ENCODE measurements at places on chromosomes 3 and 15.

- DNase-seq, result no peak
Observed at GRCh38 chr3:16090024-16090423, 84.5 kb upstream of the GALNT15 start.

- no peak for DNase-seq
Observed at GRCh38 chr15:24919446-24919845, 35.3 kb upstream of the SNRPN start.

DNA sequence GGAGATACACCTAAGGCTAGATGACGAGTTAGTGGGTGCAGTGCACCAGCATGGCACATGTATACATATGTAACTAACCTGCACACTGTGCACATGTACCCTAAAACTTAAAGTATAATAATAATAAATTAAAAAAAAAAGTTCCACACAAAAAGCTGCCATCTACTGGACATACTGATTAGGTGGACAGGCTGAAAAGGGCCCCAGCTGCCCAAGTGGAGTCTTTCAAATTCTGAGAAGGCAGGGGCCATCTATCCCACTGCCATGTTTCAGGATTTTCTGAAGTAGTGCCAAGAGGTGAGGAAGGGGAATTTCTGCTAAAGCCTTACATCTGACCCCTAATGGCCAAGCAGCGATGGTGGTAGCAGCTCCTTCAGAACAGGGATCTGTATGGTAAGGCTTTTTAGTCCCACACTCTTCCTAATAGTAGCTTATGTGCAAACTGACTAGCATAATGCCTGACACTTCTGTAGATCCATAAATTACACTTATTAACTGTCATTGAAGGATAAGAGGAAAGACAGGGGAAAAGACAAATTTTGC, 7.7 kb downstream of the FSTL1 start:
- no peak for DNase-seq

- DNase-seq, result no peak
Observed at GRCh38 chr3:160569894-160570652, 4.7 kb upstream of the KPNA4 start.

DNA sequence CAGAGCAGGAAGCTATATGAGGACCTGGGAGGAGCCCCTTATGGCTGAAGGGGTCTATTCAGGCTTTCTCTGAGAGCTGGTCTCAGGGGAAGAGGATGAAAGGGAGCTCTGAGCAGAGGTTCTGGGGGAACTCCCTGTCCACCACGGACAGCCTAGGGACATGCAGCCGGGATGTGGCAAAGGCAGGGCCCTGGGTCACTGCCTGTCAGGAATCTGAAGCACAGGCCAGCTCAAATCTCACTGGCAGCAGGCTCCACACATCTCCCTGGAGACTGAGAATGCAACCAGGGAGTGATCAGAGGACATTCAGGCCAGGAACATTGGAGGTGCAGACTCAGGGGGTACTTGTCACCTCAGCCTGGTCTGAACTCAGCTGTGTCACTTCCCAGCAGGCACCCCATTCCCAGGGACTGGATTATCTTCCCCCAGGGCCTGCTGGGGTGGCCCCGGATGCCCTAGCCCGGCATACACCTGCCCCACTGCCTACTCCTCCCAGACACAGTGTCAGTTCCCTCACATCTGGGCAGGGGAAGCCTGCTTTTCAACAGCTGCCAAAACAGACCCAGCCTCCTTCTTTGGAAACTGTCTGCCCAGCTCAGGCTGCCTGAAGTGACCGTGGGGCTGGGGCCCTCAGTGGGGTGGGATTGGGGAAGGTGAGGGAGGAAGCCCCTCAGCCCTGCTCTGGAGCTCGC, 18.3 kb upstream of the SEMA3F start:
- no peak for DNase-seq

- no peak for DNase-seq
Observed at GRCh38 chr3:164094546-164094945, 983.8 kb downstream of the SI start.

DNA sequence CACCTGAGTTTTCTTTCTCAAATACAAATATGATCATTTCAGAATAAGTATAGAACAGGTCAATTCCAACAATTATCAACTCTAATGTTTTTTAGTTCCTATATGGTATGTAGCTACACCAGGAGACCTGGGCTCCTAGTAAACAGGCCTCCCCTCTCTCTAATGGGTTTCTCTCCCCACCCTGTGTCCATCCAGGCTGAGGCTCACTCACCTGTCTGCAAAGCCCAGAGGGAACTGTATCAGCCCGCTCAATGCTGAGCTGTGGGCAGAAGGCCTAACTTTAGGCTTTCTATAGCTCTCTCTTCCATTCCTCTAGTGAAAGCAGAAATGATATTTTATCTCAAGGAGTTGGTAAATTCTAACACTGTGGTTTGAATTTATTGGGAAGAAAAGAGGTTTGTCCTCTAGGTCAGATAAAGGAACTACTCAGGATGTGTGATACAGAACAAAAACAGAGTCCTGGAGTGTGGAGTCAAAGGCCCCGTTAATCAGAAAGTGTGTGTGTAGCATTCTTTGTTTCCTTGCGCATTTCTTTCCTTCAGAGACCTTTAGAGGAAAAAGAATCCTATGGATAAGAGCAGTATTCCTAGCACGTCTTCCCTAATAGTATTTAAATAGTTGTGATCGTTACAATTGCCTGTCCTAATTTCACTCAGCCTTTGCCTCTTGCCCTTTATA, 408.9 kb downstream of the PYDC2 start:
- no peak for DNase-seq

GRCh38 chr3:151837057-151837456, 23.1 kb downstream of the AADAC start:
- DNase-seq, result no peak

- DNase-seq, result no peak
Observed at GRCh38 chr3:120349855-120350125, 636 bp upstream of the LRRC58 start.

GRCh38 chr15:52802110-52802509, 12.0 kb upstream of the ONECUT1 start:
- no peak for DNase-seq

DNA sequence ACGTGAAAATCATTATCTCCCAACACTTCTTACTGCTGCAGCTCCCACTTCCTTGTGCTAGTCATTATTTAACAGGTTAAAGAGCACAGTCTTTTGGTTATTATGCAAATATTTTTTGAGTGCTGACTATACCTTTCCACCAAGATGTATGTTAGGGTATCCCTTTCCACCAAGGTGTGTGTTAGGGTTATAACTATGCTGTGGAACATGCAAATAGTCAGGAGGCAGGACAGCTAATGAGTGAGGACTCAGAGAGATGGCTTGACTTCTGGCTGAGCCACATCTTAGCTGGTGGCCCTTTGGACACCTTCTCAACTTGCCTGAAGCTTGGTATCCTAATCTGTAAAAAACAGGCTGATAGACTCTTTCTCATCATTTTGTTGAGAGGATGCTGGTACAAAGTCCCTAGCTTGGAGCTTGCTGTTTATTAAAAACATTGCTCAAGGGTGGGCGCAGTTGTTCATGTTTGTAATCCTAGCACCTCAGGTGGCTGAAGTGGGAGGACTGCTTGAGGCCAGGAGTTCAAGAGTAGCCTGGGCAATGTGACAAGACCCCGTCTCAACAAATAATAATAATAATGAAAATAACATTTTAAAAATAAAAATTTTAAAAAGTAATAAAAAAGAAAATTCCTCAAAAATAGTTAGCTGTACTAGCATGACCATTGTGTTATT, 160.5 kb upstream of the ADAMTS9 start:
- DNase-seq, result no peak

DNA sequence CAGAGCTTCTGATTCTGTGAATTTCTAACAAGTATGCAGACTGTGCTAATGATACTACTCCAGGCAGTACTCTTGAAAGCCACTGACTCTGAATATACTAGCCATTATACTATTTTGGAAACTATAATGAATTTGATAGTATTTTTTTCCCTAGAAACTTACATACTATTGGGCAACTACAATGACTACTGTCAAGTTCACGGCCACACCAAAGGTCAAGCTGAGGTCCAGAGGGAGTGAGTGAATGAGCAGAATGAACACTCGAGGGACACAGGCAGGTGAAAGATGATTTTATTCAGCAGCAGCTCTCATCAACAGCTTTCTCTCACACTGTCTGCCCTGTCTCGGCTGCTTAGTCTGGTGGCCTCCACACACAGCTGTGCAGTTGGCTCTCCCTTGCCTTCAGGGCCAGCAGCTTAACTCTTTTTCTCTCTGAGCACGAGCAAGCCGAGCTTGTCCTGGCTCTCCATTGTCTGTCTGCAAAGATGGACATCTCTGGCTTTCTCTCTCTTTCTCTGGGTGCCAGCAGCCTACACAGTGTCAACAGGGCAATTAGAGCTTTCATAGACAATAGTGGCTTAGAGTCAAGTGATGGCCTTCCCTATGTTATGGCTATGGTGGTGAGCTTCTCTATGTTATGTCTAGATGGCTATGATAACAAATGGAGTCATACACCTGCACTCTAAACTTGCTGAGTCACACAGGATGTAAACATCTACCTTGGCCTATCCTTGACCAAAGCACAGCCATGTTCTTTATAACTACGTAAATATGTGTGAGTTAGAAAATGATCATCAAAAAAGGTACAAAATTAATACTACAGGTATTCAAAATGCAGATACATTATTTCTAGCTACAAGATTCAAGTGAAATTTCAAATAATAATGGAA, 362.4 kb downstream of the CGGBP1 start:
- DNase-seq, result no peak

- DNase-seq, result no peak
Observed at GRCh38 chr3:66738625-66739365, 238.0 kb upstream of the LRIG1 start.

DNA sequence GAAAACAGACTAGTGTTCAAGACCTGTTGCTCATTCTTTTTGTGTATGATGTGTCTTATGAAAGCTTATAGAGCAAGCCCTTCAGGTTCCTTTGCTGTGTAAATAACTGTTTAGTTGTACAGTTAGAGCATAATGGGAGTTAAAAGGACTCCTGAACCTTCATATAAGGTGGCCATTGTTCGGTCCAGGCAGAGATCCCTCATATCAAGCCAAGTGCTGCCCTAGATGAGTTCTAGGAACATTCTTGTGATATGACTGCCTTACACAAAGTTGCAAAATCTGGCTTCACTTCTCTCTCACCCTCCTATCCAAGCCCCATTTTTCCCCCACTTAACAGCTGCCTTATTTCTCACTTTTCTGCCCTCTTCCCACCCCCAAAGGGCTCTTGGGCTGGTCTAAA, 26.9 kb downstream of the GYG1 start:
- no peak for DNase-seq

DNA sequence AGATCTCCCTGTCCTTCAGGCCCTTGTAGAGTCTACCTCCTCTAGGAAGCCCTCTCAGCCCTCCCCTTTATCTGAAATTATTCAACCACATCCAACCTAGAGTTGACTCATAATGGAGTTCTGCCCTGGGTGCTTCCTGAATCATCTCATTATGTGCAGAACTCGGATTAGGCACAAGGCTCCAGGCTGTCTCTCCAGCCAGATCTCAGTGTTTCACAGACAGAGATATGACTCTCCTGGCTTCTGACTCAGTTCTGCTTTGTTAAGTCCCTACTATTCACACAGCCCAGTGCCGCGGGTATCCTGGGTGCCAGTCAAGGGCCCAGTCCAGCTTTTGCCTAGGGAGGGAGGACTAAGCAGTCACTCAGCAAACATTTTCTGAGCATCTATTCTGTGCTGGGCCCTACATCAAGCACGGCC, 9.3 kb downstream of the STRA6 start:
- no peak for DNase-seq

GRCh38 chr3:107130089-107130700, 247.0 kb upstream of the CCDC54 start:
- DNase-seq, result no peak

GRCh38 chr3:105347625-105348302, 18.9 kb upstream of the ALCAM start:
- DNase-seq, result no peak

DNA sequence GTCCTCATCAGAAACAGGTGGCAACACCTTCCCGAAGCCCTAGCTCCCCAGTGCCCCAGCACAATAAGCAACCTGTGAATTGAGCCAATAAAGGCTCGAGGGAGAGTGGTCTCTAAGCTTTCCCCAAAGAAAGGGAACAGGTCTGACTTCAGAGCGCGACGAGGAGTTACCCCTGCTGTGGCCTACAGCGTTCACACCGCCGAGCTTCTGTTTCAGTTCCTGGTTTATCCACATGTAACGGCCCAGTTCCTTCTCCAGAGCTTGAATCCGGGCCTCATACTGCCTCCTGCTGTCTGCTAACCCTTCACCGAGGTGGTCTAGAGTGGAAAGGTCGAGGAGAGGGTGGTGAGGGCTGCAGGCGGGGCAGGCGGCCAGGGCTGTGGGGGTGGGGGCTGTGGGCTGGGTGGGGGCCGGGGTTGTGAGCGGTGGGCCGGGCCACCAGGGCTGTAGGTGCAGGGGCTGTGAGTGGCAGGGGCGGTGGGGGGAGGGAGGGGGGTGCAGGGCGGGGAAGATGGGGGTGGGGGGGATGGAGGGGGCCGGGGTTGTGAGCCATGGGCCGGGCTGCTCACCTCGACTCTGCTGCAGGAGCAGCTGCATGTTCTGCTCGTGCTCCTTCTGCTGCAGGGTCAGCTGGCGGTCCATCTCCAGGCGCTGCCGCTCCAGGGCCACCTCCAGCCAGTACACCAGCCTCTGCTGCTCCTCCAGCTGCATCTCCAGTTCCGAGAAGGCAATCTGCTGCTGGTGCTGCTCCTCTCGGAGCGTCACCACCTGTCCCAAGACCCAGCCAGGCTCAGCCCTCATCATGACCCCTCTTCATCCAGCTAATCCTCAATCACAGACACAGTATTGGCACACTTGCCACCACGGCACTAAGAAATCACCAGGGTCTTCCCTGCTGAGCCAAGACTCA, 26.2 kb downstream of the KIF7 start:
- no peak for DNase-seq

DNA sequence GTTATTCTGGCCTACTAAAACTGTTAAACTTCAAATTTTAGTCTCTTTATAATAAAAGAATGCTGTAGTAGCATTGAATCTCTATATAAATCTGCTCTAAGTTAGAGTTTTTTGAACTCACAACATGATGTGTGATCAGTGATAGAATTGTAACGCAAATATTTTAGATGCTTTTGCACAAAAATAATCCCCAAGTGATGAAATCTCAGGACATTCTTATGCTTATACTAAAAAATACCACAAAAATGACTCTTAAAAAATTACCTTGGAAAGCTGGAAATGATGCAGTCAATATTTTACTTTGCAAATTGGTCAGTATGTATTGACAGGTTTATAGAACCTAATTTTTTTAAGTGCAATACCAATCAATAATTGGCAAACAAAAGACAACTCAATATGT, 375.3 kb downstream of the TBC1D5 start:
- DNase-seq, result no peak

DNA sequence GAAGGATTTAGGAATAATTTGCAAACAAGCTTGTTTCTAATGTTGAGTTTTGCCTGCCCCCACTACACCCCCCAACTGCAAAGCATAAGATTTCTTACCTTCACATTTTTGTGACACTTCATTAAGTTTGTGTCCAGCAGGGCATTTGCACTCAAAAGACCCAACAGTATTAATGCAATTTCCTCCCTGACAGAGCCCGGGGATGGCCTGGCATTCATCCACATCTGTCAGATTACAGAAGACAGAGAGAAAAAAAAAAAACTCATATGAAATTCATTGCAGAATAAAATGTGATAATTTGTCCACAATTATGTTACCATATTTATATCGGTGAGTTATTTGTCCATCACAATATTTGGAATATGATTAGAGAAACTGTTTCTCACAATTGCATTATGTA, 111.5 kb downstream of the FBN1 start:
- DNase-seq, result no peak

All from stimulated activated CD8-positive, alpha-beta memory T cell treated with anti-CD3 and anti-CD28 coated beads, Interleukin-4, amount 100 ng/mL, for 1 hour (primary cell).